IPS-NIHi11 (cell line): ENCODE measurements at places on chromosomes 1 and 21.

GRCh38 chr1:201302163-201303152, 19.2 kb downstream of the PKP1 start:
- no peak for DNase-seq

GRCh38 chr1:30012455-30013440, 710.6 kb downstream of the MATN1 start:
- DNase-seq = no peak

DNA sequence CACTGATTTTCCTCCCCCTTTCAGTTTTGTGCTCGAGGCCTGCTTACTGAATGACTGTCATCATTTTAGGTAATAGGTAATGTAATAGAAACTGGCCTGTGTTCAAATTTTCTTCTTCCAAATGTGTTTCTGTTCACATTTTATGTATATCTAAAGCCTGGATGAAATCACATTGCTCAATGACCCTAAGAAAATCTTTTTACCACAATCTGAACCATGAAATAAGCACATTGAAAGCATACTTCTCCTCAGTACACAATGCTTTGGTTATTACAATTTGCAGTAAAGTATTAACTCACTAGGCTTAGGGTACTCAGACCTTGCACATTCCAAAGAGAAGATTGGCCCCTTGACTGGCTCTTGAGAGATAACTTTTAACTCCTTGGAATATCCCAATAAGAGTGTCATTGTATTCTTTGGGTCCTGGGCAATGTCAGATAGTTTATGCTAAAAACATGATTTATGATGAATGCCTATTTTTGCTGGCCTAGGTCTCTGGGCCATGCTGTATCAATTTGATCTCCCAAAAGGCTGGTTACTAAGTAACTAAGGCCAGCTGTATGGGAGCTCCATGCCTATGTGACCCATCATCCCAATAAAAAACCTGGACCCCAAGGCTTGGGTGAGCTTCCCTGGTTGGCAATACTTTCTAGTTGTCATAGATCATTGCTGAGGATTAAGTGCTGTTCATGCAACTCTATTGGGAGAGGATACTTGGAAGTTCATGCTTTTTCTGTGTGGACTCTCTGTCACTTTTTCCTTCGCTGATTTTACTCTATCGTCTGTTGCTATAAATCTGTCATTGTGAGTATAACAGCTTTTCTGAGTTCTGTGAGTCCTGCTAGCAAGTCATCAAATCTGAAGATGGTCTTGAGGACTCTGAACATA, 293.9 kb downstream of the GRIK1 start:
- DNase-seq = no peak

DNA sequence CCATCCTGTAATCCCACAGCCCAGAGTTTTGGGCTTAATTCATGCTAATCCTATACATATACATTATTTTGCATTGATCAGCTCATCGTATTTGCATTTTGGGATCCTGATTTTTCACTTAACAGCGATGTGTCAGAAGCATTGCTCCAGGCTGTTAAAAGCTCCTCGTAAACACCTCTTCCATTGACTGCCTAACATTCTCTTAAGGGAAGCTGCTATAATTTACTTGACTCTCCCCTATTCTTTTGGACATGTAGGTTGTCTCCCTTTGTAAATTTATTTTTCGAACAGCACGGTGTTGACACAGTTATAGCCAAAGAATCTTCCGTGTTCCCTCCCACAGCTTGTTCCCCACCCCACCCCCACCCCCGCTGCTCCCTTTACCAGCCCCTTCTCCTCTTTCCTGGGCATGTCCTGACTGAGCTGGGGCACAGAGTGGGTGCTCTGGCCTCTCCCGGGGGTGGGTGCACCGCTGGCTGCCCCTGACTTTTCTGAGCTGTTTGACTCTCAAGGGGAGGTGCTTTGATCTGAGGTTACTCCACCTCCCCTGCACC, 22.8 kb downstream of the LDLRAP1 start:
- no peak for DNase-seq

- DNase-seq = peak; percentile 72
Measured at GRCh38 chr1:167059045-167059808, 30.9 kb downstream of the GPA33 start.

- no peak for DNase-seq
Measured at GRCh38 chr1:119428991-119429390, 14.0 kb downstream of the HSD3B2 start.

- no peak for DNase-seq
Measured at GRCh38 chr1:208184966-208185654, 59.1 kb downstream of the PLXNA2 start.

DNA sequence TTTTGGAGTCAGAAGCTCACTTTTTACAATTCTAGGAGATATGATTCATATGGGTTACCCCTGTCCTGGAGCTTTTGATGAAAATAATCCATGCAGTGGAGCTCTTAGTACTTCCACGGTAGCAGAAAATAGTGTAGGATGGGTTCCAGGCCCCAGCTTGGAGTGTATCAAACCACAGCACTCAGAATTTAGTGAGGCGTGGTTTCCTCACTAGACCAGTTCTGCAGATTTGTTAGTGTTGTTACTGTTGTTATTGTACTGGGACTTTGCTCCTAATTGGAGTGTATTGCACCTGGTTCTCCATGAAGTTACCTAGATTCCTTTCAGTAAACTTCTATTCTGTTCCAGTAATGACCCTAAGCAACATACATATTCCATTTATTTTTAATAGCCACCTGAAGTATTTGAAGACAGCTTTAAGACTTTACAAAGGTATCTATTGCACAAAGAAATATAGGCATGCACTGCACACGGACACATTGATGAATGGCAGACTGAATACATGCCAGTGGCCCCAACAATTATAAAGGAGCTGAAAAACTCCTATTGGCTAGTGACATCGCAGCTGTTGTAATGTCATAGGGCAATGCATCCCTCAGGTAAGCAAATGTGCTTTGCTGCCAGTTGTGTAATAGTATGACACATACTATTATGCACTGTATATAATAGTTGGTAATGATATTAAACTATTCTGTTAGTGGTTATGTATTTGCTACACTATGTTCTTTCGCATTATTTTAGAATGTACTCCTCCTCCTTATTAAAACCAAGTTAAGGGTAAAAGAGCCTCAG, 1058.0 kb downstream of the KCNT2 start:
- no peak for DNase-seq

DNA sequence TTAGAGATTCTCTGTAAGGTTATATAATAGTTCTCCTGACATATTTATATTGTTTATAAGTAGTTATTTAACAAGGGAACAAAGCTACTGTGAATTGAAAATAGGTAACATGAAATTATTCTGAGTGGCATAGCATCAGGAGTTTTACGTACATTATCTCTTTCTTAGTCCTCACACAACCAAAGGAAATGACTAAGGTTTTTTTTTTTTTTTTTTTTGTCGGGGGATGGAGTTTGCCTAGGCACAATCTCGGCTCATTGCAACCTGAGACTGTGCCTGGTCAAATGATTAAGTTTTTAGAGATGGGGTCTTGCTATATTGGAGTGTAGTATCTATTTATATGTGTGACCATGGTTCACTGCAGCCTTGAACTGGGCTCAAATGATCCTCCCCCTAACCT, 24.9 kb downstream of the TMED5 start:
- DNase-seq = no peak
